Sciatic nerve (tissue), 2 donors: ENCODE measurements at places on chromosomes 11 and 22.

- DNase-seq = peak; percentile 19
Measured at GRCh38 chr11:116536416-116536815, 236.4 kb downstream of the BUD13 start.

DNA sequence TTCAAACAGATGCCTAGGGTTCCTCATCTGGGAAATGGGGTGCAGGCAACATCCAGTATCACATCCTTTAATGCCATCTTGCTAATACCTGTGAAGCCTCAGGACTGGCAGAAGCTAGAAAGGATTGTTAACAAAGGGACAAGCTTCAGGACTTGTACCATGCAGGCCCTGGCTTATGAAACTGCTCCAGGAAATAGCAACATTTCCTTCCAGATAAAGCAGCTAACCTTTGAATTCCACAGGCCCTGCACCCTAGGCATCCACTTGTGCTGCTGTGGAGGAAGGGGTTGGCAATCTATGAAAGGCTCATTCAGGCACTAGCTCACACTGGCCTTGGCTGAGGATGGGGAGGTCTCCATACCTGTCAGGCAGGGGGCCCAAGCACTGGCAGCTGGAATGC, 87.2 kb downstream of the BTBD10 start:
- DNase-seq = no peak

GRCh38 chr11:33387581-33387980, 130.4 kb downstream of the HIPK3 start:
- DNase-seq = no peak

GRCh38 chr22:27809226-27809603, 7.7 kb upstream of the MN1 start:
- no peak for DNase-seq

- no peak for DNase-seq
Measured at GRCh38 chr11:106520146-106520912, 442.9 kb downstream of the AASDHPPT start.

- no peak for DNase-seq
Measured at GRCh38 chr11:128871168-128871610, 4.1 kb upstream of the KCNJ1 start.

- DNase-seq = no peak
Measured at GRCh38 chr11:2385156-2386151, 8.3 kb downstream of the CD81 start.

GRCh38 chr11:2301631-2302305, at the start of the genes C11orf21 and TSPAN32:
Gene C11orf21 (minus strand): TSS chr11:2301918. CDS start chr11:2301808, 110 bp downstream.
Gene TSPAN32 (plus strand): TSS chr11:2302013. CDS start chr11:2302150, 137 bp downstream.
- peak; percentile 62 for DNase-seq

DNA sequence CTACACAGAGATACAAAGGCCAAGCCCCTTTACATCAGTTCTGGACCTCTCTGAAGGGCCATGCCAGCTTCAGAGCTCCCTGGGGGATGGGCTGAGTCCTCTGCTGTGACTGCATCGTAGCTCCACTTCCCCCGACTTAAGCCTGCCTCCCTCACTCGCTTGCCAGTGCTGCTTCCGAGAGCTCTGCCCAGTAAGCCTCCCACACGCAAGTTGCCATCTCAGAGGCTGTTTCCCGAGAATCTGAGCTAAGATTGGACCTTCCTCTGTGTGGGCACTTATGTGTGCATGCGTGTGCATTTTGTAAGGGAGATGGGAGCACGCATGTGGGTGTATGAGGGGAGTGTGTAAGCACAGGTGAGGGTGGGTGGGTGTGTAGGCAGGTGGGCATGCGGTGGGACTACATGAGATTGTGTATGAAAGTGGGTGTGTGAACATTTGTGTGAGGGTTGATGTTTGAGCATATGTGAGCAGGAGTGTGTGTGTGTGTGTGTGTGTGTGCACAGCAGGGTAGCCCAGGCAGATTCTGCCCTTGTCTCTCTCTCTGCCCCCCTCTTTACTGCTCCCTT, 163.0 kb upstream of the SYT13 start:
- no peak for DNase-seq

DNA sequence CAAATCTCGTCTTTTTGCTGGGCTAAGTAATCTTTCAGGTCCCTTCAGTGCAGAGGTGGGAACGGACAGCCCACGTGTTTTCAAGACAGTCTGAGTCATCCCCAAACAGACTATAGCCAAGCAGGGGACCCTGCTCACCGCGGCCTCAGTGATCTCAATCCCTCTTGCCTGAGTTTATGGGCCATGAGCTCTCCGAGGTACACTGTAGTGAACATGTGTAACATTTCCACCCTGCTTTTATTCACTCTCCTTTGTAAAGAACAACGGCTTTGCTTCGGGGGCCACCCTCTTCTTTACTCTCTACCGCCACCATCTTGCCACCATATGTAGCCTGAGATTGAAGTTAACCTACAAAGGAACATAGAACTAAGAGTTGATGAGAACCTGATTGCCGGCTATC, 11.5 kb upstream of the KCTD14 start:
- DNase-seq = no peak

GRCh38 chr11:128506356-128506755, 81.0 kb downstream of the ETS1 start:
- no peak for DNase-seq

DNA sequence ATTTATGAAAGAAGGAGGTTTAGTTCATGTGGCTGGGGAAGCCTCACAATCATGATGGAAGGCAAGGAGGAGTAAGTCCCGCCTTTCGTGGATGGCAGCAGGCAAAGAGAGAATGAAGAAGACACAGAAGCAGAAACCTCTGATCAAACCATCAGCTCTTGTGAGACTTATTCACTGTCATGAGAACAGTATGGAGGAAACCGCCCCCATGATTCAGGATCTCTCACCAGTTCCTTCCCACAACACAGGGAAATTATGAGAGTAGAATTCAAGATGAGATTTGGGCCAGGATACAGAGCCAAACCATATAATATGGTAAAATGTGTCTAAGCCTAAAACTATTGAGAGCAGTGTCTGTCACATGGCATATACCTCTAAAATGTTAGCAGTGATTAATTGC, 503.8 kb upstream of the CCDC179 start:
- no peak for DNase-seq

GRCh38 chr11:72930008-72930407, 115.8 kb downstream of the ATG16L2 start:
- no peak for DNase-seq

DNA sequence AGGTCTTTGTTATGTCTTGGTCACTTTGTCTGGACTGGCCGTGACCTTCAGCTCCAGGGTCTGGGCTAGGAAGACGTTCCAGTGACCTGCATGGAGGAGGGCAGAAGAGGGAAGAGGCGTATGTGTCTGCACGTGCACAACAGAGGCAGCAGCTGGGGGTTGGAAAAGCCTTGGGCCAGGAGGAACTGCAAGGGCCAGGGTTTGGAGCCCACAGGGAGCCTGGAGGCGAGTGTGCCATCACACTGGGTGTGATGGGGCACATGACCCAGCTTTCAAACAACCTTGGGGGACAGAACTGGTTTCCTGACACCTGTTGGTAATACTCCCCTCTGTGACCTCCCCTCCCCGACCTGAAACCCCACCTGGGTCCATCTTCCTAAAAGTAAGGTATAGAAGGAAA, 34.7 kb downstream of the CHRDL2 start:
- DNase-seq = peak; percentile 57

- no peak for DNase-seq
Measured at GRCh38 chr22:20875296-20875695, 16.5 kb downstream of the SNAP29 start.

GRCh38 chr11:131579932-131580387, 209.5 kb downstream of the NTM start:
- no peak for DNase-seq

GRCh38 chr11:69296890-69297786, 3.2 kb downstream of the MYEOV start:
- DNase-seq = peak; percentile 96

- no peak for DNase-seq
Measured at GRCh38 chr11:128195756-128196155, 391.6 kb downstream of the ETS1 start.

DNA sequence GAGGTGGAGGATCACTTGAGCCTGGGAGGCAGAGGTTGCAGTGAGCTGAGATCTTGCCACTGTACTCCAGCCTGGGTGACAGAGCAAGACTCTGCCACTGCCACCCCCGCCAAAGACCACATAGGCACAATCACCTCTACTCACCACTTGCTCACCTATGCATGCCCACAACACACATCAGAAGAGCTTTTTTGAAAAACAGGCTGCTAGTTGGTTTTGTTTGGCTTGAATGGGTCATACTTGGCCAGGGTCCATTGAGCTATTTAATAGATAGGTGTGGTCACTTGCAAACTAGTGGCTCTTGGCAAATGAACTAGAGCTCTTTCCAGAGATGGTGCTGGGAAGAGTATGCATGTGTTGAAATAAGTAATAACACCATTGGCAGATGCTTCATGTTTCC, 80.1 kb downstream of the EMSY start:
- no peak for DNase-seq

DNA sequence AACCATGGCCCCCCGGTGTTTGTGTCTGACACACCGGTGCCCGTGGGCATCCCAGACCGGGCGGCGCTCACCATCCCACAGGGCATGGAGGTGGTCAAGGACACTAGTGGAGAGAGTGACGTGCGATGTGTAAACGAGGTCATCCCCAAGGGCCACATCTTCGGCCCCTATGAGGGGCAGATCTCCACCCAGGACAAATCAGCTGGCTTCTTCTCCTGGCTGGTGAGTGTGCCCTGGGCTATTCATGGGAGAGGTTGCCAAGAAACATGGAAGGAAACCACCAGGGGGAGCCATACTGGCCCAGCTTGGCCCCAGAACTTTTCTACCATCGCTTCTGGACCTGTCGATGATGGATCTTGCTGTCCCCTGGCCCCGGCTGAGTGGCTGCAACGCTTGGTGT, 36.5 kb downstream of the PRDM11 start:
- no peak for DNase-seq

GRCh38 chr11:58928107-58928499, 11.2 kb upstream of the GLYATL1 start:
- DNase-seq = no peak

GRCh38 chr11:86067009-86067850, 1.7 kb downstream of the PICALM start:
- no peak for DNase-seq

GRCh38 chr11:17214338-17214737, 6.6 kb upstream of the PIK3C2A start:
- no peak for DNase-seq

- DNase-seq = no peak
Measured at GRCh38 chr11:23520226-23520960, 660.1 kb upstream of the CCDC179 start.

GRCh38 chr11:35139722-35140282, 831 bp downstream of the CD44 start:
- DNase-seq = no peak

- no peak for DNase-seq
Measured at GRCh38 chr11:110527146-110527545, 97.4 kb downstream of the FDX1 start.

DNA sequence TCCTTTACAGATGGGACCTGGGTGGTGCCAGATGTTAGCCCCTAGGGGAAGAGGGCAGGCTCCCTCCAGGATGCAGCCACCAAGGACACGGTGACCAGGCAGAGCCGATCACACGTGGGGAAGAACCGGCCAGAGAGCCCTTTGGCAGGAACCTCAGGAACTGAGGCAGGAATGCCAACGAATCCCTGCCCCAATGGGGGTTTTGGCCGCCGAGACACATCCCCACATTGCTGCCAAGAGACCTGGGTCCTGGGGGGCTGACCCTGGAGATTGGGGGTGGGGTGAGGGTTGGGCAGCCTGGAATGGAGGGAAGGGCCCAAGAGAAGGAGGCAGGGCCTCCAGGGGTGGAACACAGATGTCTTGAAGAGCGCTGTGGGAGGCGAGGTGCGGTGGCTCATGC, 28.7 kb upstream of the LMO1 start:
- DNase-seq = no peak

DNA sequence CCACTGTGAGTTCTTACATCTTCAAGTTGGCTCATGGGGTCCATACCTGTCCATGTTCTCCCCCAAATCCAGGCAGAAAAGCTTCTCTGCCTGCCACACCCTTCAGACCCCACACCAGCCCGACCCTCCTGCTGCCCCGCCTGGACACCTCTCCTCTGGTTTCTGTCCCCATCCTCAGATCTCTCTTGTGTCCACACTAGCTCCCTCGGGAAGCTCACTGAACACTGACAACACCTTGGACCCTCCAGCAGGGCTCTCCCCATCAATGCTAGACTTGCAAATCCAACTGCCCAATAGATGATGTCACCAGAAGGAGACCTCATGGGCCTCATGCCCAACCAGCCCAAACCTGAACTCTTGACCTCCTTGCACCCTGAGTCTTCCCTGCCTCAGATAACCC, 2.9 kb downstream of the SCARF2 start:
- peak; percentile 22 for DNase-seq

- DNase-seq = peak; percentile 92
Measured at GRCh38 chr11:66981976-66982578, 7.0 kb downstream of the C11orf86 start.

DNA sequence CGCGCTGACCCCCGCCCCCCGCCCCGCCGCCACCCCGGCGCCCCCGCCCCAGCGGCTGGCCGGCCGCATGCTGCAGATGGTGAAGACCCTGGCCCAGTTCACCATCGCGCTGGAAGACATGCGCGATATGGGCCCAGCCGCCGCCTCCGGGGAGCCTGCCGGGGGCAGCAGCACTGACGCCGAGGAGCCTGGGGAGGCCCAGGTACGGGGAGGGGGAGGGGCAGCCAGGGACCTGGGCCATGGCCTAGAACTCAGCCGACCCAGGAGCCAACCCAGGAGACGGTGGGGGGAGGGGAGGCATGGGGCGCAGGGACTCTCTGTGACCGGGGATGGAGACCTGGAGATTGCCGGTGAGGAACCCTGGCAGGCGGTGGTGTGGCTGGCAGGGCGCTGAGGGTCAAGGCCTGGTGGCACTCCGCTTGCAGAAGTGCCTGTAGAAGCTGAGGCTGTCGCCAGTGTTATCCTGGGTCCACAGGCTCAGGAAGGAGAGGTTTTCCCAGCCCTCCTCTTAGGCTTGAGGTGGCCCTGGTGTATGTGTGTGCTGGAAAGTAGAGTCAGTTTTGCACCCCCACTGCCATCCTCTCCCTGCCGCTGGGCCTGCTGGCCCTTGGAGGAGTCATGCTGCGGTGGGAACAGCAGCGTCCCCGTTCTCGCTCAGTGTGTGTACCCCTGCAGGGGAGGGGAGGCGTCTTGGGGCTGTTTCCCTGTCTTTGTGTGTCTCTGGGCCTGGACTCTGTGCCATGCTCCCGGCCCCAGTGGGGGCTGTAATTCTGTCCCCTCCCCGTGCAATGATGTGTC, 32.9 kb upstream of the RELT start:
- no peak for DNase-seq

GRCh38 chr22:22099833-22100812, 117.5 kb upstream of the TOP3B start:
- no peak for DNase-seq

DNA sequence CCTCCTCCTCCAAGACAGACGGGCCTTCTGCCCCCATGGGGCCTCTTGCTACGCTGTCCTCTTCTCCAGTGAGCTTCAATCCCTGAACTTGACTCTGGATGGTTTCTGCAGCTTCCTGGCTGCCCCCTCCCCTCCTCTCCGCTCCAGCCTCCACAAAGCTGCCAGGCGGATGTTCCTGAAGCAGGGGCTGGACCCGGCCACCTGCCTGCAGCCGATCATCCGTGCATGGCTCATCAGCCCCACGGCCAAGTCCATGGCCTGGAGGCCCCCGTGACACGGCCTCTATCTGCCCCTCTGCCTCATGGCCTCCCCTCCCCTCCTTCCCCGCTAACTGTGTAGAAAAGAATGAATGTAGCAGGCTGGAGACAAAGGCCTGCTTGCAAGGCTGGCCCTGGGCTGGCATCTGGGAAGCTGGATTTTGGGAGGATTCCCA, 6.8 kb upstream of the SUN2 start:
- no peak for DNase-seq
